ENCODE measurements at places on chromosomes 2 and 18. TPM values are rescaled to one million over a fixed set of nuclear protein-coding genes. Genes with fewer than 3 reads are reported as not detected.

RUFY4 gene
- not detected for total RNA-seq

DNA sequence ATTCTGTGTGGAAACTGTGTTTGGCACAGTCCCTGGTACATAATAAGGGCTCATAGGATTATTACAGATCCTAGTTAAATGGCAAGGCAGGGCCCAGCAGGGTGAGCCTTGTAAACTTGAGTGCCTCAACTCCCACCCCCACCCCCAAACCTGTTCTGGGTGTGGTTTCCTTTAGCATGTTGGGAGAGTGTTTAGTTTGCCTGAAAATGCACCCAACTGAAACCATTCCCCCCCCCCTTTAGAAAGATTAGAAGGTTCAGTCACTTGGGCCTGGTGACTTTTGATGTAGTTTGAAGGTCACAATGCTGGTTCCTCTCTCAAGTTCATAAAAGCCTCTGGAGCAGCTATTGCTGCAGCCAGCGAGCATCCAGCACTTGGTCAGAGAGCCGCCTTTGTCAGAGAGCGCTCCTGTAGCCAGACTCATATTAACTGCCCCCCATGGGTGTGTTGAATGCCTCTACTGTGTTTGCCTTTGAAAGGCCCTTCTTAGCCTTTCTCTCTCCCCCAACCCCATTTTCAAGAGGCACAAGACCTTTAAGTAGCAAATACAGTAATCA lies 113.7 kb downstream of the SPTBN1 start:
- DNase-seq, result no peak

GRCh38 chr18:3485153-3486149 lies 35.5 kb downstream of the TGIF1 start:
- no peak for DNase-seq

TSHZ1 gene
- 10.4 TPM for total RNA-seq

SLC16A14 gene
- 2.1 TPM for total RNA-seq

- peak; percentile 42 for DNase-seq
These were observed 496 bp upstream of the ITGA4 start for GRCh38 chr2:181456660-181457120.

DNA sequence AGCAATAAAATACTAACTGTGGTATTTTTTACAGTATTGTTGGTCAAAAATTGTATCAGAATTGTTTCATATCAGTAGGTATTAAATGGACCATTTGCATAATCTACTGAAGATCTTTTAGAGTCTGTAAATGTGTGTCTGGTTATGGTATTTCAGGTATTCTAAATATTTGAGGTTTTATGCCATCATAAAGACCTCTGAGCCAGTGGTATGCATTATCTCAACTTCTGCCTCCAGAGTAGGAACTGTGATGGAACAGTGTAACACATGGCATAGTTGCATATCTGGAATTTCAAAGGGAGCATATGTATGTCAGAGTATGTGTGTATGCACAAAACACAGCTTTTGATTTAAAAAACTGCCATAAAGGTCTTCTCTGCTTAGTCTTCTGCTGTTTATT lies 15.4 kb downstream of the GREB1L start:
- no peak for DNase-seq

- DNase-seq, result peak; percentile 35
These were observed 51.4 kb downstream of the SLC8A1 start for GRCh38 chr2:40400336-40400953.

RNU2-63P gene
- total RNA-seq, result not detected

ABCG5 gene
- total RNA-seq, result not detected

RFTN2 gene
- not detected for total RNA-seq

DNA sequence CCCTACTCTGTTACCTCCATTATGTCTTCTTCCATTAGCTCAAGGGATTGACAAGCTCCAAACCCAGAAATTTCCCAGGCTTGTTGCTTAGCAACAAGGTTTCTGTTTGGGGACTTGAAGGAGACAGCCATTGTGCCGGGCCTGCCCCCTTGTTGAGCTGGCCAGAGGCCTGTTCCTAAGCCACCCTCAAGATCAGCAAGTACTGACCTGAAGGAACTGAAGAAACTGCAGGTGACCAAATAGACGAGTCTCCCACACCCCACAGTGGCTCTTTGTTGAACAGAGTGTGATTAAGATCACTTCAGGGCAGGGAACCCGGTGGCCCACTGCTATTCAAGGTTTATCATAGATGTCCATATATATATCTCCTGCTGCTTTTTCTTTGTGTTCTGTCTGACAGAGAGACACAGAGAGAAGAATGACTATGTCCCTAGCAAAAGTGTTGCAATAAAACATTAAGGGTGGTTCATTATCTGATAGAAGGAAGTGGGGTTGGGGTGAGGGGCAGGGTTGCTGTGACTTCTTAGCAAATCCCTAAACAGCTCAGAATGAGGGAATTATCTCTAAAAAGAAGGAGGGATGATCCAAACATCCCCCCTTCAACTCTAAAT lies 69.2 kb downstream of the RNF144A start:
- no peak for DNase-seq

- no peak for DNase-seq
These were observed 70.3 kb downstream of the LNPK start for GRCh38 chr2:175931805-175932204.

- DNase-seq, result no peak
These were observed 144.4 kb upstream of the REV1 start for GRCh38 chr2:99634234-99634633.

RAB6C gene
- total RNA-seq, result not detected

HOXD1 gene
- total RNA-seq, result 3.0 TPM

SOWAHC gene
- 7.1 TPM for total RNA-seq
